Stimulated activated CD8-positive, alpha-beta memory T cell treated with anti-CD3 and anti-CD28 coated beads, Interleukin-15, amount 100 ng/mL, for 48 hours (primary cell): ENCODE measurements at places on chromosomes 2 and 18.

DNA sequence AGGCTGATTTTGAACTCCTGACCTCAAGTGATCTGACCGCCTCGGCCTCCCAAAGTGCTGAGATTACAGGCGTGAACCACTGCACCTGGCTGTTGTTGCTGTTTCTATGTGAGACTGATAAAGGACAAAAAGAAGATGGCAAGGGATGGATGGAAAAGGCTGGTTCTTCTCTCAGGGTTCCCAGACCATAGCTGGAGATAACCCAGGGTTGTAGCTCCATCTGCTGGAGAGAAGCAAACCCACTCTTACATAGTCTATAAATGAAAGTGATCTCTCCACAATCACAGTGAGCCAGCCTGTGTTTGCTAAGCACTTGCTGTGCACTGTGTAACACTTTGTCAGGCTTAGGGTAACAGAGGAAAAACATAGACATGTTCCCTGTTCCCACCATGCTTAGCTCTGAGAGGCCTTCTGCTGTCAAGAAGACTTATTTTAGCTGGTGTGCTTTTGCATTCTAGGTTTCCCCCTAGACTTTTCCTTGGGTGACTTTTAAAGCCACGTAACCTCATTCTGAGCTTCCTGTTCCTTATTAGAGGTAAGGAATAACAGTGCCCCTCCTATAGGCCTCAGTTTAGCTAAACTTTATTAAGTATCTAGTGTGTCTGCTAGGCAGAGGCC lies 49.7 kb downstream of the LIMS1 start:
- no peak for DNase-seq

GRCh38 chr2:113812204-113812603 lies 55.8 kb upstream of the SLC35F5 start:
- no peak for DNase-seq

- no peak for DNase-seq
These were observed 97.7 kb downstream of the DPP4 start for GRCh38 chr2:161976295-161976694.

DNA sequence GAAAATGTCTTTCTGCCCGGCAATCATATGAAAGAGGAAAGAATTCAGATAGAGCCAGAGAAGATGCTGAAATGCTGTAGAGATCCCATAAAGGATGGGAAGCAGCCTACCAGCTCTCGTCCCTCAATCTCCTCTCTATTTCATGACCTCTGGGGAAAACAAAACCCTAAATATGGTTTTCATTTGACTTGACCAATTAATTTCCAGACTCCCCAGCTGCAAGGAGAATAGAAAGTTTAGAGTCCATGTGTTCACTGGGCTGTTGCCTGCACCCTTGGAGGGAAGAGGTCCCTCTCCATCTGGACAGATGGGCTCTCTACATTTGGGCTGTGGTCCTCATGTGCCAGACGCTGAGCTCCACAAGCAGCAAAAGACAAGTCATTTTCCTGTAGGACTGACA lies 40.6 kb downstream of the CAPN13 start:
- no peak for DNase-seq

DNA sequence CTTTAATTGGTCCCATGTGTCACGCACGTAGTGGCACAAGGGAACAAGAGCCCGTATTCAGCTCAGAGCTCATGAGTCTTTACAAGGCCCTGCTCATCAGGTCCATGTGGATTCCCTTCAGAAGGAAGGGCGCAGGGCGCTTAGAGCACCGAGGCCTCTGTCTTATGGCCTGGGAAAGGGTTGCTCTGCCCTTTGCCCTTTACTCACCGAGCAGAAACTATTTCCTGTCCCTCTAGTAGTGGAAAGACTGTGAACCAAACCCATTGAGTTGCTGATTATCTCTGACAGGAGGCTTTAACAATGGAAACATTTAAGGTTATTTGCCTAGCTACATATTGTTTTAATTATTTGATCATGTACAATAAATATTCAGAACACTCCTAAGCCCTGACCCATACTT lies 102.0 kb upstream of the ACAA2 start:
- DNase-seq: no peak

- no peak for DNase-seq
These were observed 469.3 kb upstream of the RAB12 start for GRCh38 chr18:8139891-8140406.

- DNase-seq: no peak
These were observed 156.7 kb downstream of the GALNT14 start for GRCh38 chr2:30981510-30981909.
